Stimulated activated CD4-positive, alpha-beta T cell treated with anti-CD3 and anti-CD28 coated beads, Interleukin-1b, Interleukin-23, amount 100 ng/mL, for 48 hours (primary cell): ENCODE measurements at places on chromosomes 5 and 9.

DNA sequence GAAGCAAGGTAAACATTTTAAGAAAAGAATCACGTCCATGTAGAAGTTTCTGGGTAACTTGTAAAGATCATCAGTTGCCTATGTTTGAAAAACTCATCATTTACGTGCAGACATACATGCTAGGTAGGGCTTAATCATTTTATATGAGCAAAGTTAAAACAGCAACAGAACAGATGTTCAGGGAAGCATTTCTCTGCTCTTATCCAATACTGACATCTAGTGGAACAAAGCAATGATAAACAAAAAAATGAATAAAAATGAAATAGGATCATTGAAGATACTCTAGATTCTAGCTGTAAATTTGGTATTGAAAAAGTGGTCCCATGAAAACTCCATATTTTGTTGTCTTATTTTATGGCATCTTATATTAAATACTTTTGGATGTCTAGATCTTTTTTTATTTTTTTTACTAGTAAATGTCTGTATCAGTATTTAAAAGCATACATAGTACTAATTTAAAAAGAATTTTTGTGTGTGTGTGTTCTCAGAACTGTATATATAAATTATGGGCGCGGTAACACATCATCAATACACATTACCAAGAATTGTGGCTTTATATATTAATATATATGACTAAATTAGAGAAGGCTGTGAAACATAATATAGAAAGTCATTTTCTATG is 1050.2 kb downstream of the CDH12 start:
- no peak for DNase-seq

DNA sequence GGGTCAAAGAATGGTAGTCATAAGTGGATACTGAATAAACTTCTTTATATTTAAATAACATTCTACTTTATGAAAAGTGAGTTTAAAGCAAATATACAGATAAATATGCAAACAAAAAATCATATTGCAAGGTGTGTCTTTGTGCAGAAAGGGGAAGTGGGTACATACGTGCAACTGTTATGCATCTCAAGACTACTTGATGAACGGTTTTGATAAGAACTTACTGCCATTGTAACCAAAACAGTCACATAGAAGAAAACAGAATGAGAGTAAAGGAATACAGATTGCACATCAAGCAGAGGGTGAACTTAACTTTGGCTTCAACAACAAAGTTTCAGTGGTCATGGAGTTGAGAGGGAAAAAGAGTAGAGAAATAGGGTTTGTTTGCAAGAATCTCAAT is 9.9 kb downstream of the CAMK4 start:
- no peak for DNase-seq

DNA sequence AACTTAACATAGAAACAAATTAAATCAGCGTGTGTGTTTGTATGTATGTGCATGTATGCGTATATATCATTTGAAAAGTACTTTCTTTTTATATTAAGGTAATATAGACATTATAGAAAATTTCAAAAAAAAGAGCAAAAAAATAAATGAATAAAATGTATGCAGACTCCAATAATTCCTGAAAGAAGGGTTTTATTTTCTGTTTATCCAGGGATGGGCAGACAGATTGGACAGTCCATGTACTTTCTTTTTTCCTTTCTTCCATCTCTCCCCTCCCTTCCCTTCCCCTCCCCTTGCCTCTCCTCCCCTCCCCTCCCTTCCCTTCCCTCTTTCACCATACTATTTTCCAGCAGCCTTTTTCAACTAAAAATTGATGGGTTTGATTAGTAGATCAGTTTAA is 123.8 kb downstream of the SGCD start:
- DNase-seq: no peak

DNA sequence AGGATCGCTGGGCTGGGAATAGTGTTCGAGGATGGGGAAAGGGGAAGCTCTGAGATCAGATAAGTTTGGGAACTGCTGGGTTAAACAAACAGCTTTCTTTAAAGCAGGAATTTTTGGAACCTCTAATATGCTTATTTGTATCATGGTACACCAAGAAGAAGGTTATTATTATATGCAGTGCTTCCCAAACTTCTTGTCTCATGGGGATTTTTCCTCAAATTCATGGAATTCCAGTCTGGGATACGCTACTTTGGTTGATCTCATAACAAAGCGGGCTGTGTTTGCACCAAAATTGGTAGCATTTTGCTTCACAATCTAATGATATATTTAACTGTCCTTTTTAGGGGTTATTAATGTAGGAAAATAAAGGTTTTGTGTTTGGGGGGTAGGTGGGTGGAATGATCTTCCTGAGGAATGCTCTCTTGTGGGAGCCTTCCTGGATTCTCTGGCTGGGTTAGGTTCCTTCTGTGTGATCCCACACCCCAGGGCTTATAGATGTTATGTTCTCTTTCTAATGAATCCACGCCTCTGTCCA is 116.2 kb upstream of the PANK3 start:
- no peak for DNase-seq

DNA sequence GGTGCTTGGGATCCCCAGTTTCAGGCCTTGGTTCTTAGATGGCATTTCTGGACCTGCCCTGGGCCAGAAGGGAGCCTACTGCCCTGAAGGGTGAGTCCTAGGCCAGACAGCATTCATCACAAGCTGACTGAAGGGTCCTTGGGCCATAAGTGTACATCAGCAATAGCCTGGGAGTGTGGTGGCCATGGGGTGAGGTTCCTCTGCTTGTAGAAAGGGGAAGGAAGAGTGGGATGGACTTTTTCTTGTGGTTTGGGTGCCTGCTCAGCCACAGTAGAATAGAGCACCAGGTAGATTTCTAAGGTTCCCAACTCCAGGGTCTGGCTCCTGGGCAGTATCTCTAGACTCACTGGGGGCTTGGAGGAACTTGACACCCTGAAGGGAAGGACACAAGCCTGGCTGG is 95.2 kb upstream of the PHF24 start:
- DNase-seq: no peak

- no peak for DNase-seq
Measured at GRCh38 chr5:95863383-95863757, 40.8 kb upstream of the GLRX start.

GRCh38 chr9:109476642-109477257 is 21.4 kb downstream of the PTPN3 start:
- no peak for DNase-seq

GRCh38 chr5:73438645-73439470 is 9.7 kb downstream of the FOXD1 start:
- no peak for DNase-seq

DNA sequence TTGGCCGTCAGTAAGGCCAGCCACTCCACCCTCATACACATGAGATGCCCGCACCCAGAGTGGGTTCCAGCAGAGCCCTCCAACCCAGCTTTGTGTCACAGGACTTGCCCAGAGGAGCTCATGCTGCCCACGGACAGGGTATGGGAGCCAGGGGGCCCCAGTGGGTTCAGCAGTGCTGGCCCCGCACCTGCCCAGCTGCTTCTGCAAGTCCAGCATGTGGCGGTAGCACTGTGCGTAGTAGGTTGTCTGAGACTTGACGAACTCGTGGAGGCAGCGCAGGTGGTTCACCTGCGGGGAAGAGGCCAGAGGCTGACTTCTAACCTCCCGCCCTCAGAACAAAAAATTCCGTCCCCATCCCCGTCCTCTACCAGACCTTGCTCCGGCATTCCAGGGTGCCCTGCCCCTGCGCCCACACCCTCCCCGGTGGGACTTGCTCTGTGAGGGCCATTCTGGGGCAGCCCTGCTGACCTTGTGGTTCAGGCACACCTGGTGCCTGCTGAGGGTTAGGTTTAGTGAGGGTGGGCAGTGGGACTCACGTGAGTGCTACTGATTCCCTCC is 18.5 kb downstream of the SH3GLB2 start:
- DNase-seq: no peak

DNA sequence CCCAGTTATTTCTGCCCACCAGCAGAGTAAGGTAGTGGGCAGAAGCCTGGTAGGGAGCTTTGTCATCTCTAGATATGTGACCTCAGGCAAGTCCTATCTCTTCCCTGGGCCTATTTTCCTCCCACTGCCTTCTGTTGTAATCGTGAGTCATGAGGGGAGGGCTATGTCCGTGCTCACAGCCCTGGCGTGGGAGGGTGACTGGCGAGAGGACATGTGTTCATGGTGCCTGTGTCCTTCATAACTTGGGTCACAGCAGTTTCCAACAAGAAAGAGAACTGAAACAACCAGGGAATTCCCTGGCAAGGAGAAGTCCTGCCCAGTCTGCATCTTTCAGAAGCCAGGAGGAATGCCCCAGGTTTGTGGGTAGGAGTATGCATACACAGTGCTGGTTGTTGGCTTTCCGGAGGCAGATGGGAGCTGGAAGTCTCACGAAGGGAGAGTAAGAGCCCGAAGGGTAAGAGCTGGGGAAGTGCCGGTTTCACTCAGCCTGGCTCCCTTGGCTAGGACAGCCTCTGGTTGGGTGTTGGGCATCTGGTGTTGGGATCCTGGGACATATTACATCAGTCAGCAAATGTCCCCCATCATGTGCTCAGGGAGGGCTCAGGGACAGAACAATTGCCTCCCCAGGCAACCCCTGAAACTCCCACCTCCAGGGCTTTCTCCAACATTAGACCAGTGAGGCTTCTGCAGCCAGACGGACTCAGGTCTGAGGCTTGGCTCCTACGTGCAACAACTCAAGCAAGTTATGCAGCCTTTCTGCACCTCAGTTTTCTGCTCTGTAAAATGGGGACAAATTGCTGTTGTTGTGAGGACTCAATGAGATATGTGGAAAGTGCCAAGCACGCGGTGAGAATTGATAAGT is 4.3 kb upstream of the TIFAB start:
- no peak for DNase-seq

GRCh38 chr5:97102010-97102470 is 40.4 kb downstream of the LIX1 start:
- no peak for DNase-seq

DNA sequence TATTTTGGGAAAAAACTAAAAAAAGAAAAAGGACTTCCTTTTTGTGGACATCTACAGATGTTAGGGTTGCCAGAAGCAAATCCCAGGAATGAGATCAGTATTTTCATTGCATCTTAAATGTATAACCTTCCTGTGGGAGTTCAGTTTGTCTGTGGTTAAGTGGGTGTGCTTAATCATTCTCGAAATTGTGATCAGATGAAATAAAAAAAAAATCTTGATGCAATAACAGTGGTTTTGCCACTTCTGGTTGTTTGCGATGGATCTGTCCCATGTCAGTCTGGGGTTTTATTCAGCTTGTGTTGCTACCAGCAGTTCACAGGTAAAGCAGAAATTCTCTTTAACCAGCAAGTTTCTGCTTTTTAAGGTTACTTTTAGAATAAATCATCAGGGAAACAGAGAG is 179.0 kb downstream of the MAN2A1 start:
- no peak for DNase-seq

DNA sequence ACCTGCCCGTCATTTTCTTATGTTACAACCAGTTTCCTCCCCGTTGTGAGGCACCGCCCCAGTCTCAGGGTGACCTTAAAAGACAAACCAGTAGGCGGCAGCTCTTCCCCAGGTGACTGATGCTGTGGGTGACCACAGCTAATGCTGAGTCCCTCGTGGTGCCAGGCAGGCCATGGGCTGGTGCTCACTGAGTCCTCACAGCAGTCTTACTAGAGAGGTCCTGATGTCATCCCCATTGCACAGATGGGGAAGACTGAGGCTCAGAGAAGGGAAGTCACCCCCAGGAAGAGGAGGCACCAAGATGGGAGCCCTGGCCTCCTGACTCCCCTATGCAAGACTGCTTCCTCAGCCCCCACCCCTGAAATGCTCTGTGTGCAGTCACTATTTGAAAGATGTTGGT is 978 bp downstream of the CFAP157 start:
- DNase-seq: peak; percentile 45

- DNase-seq: no peak
Measured at GRCh38 chr5:32520356-32520755, 65.0 kb upstream of the SUB1 start.

DNA sequence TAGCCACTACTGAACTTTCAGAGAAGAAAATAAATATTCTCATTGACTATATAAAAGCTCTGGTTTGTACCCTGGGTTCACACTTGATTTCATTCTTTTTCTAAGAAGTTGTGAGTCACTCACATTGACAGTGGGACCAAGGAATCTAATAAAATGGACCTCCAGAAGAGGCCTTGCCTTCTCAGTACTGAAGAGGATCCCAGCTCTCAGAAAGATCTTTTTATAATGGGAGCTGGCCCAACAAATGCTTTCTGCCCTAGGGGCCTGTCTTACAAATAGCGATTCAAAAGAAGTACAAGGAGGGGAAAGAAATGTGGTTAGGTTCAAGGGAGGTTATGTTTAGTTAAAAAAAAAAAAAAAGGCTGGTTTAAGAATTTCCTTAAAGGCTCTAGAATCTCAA is 237.9 kb downstream of the ISL1 start:
- DNase-seq: no peak

GRCh38 chr9:27335075-27335474 is 38.1 kb upstream of the EQTN start:
- no peak for DNase-seq

GRCh38 chr9:87722393-87723088 is 3.4 kb upstream of the CTSL start:
- no peak for DNase-seq
